ENCODE measurements at places on chromosomes 7 and 10. TPM values are rescaled to one million over a fixed set of nuclear protein-coding genes. Genes with fewer than 3 reads are reported as not detected.

The RP9 gene
- 24.2 TPM for total RNA-seq

The RRP12 gene
- total RNA-seq: 14.3 TPM

The BUD23 gene
- total RNA-seq: 34.3 TPM

The GNAT3 gene
- not detected for total RNA-seq

The CH25H gene
- 0.22 TPM for total RNA-seq

The AKR1E2 gene
- 7.8 TPM for total RNA-seq

The TASOR2 gene
- total RNA-seq: 51.3 TPM

Measured in muscle of leg (tissue), 16 donors.